GM23338 (cell line): ENCODE measurements at places on chromosomes 5 and 9. TPM values are rescaled to one million over a fixed set of nuclear protein-coding genes. Genes with fewer than 3 reads are reported as not detected.

RASGRF2 gene
- 15.0 and 19.2 TPM in 2 replicates for total RNA-seq

LEAP2 gene
- total RNA-seq, result 0.54 and 1.8 TPM in 2 replicates

CNTNAP3B gene
- total RNA-seq, result 1.9 and 2.4 TPM in 2 replicates

SLC45A2 gene
- not detected in 2 replicates for total RNA-seq
